NCI-H2081 treated with DMSO at 0.1 percent for 48 hours (cell line): ENCODE measurements at places on chromosomes 2 and 18.

DNA sequence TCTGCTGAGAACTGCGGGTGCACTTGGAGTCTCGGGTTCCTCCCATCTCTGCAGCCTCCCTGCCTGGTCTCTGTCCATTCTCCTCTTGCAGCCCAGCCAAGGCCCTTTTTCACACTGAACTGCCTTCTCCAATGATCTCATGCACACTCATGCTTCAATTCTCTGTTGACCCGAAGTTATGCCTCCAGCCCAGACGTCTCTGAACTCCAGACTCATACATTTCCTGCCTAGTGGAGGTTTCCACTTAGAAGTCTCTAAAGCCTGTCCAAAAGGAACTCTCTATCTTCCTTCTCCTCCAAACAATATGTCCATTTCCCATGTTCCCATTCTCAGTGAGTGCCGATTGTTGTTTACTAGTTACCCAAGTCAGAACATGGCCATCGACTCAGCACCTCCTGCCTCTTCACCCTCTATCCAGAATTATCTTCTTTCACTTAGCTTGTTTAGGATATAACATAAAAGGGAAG lies 155.2 kb downstream of the IRS1 start:
- no peak for DNase-seq

GRCh38 chr2:70684846-70685622 lies 83.0 kb downstream of the ADD2 start:
- DNase-seq: peak; percentile 22

GRCh38 chr2:216905649-216906329 lies 45.9 kb upstream of the TNP1 start:
- DNase-seq: no peak

DNA sequence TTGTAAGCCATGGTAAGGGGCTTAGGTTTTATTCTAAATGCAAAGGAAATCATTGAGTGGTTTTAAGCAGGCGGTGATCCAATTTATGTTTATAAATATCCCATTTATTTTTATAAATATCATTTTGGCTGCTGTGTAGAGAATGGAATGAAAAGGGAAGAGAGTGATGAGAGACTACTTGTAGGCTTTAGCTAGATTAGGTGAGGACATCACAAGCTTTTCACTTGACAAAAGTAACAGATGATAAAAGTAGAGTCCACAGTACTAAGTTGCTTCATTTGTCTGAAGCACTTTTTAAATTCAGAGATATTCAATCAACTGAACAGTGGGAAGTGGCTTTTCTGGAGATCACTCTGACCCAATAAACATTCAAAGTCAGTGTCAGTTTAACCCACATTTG lies 65.4 kb upstream of the FSHR start:
- no peak for DNase-seq

DNA sequence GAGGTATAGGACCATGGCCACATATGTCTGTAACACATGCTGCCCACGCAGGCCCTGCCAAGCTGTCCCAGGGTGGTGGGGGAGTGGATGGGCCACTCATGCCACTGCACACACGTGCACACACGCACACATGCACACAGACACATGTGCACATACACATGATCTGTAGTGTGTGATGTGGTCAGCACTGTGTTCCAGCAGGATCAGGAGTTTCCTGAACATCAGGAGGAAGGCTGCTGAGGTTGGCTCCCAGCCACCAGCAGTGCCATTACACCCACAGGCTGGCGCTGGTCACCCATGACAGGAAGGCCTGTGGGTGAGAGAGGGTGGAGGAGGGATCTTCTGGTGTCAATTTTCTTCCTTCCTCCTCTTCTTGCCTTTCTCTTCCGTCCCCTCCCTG lies 44.7 kb downstream of the POMC start:
- no peak for DNase-seq

DNA sequence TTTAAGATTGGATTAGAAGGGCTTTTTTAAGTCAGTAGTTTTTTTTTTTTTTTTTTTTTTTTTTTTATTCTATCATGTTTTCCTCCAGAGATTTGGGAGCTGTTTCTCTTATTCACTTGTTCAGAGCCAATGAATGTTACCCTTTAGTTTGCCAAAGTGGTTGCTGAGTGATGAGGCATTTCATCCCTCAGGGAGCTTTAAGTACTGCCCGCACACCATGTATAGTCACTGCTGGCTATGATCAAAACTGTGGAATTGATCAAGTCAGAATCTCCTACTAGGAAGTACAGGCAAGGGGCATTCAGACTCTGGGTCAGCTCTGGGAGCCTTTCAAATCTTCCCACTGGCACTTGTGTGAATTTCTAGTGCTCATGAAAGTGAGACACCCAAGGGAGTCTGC lies 201.6 kb downstream of the IKZF2 start:
- DNase-seq: no peak
